HuH-7 (cell line): ENCODE measurements at places on chromosomes 16 and 17.

GRCh38 chr16:9481747-9482730, 390.6 kb downstream of the HAPSTR1 start:
- no peak for DNase-seq

GRCh38 chr17:5883775-5884665, 186.2 kb upstream of the WSCD1 start:
- DNase-seq: no peak

DNA sequence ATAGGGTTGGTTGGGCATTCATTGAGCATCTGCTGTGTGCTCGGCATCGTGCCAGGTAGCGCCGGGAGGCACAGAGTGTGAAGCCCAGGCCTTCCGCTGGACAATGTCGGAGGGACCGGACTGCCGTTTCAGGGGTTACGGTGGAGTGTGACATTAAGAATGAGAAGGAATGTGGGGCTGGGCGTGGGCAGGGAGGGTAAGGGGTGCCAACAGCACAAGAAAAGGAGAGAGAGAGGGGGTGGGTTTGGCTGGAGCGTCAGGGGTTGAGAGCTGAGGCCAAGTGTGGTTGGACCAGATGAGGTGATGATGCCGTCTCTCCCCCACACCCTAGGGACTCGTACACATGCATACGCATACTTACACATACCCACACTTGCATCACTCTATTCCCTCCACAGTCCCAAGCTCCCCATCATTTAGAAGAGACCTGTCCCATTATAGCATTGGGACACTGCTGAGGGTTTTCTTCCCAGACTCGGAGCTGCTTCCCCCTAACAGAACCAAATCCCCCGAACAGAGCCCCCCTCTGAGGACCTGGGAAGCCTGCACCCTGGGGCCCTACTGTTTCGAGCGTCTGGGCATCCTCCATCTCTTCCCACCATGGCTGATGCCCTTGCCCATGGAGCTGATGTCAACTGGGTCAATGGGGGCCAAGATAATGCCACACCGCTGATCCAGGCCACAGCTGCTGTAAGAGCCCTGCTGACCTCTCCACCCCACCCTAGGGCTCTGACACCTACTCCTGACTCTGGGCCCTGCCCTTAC, 3.3 kb upstream of the KCTD11 start:
- no peak for DNase-seq

GRCh38 chr16:23900480-23901177, 64.8 kb downstream of the PRKCB start:
- no peak for DNase-seq

GRCh38 chr16:31486045-31486444, 3.1 kb downstream of the SLC5A2 start:
- DNase-seq: no peak

- DNase-seq: no peak
Measured at GRCh38 chr16:86410081-86410480, 100.2 kb upstream of the FOXF1 start.

- DNase-seq: no peak
Measured at GRCh38 chr17:58873926-58874325, 118.3 kb downstream of the PPM1E start.

GRCh38 chr17:32910769-32911168, 17.2 kb upstream of the TMEM98 start:
- DNase-seq: no peak

- DNase-seq: no peak
Measured at GRCh38 chr17:3892095-3892998, 506 bp downstream of the CAMKK1 start.

DNA sequence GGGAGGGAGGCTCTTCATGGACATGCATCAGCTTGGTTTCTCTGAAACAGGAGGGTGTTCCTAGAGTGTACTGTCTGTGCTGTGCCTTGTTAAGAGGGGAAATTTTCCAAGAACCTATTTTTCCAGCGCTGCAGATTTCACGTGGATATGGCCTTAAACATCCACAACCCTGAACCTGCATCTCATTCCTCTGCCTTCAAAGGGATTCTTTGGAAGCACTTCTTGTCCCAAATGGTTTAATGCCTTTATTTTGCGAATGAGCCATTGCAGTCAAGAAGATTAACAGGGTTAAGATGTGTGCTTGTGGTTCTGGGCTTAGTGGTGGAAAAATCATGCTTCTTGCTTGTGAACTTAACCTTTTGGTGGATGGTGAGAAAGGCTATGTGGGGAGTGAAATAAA, 161.2 kb downstream of the XYLT1 start:
- DNase-seq: no peak

DNA sequence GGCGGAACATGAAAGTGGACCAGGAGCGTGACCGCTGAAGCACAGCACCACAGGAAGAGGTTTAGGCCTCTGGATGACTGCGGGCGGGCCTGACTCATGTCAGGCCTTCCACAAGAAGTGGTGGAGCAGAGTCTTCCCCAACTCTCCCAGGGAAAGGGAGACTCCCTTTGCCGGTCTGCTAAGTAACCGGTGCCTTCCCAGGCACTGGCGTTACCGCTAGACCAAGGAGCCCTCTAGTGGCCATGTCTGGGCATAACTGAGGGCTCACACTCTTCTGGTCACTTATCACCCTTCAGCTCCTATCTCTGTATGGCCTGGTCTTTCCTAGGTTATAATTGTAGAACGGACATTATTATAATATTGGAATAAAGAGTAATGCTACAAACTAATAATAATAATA, 1931.9 kb downstream of the TP53TG3F start:
- DNase-seq: no peak

GRCh38 chr17:57544401-57544800, 200.7 kb downstream of the CCDC182 start:
- no peak for DNase-seq

DNA sequence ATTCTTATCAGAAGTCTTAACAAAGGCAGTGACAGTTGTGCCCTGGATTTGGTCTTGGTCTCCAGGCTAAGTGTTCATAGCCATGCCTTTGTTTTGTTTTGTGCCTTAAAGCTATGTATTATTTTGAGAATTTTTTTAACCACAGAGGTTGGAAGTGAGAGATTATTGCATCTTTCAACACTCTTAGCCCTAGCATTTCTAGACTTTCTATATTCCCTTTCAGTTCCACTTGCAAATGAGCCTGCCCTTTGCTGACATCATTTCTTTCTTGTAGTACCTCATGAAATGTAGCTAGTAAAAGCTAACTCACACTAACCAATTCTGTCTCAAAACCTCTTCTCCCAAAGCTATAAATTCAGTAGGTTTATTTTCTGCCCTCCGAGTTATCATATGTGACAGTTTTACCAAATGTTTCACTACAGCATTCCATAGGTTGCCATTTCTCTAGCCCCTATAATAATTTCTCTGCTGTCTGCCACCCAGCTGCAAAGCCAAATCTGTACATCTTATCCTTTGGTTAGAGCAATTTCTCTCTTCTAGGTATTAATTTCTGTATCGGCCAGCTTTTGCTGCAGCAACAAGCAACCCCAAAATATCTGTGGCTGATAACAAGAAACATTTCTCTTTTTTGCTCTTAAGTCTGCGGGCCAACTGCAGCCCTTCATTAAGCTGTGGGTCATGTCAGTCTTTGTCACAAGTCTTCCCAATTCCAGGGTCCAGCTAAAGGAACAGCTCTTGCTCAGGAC, 14.2 kb upstream of the CCL1 start:
- DNase-seq: no peak

DNA sequence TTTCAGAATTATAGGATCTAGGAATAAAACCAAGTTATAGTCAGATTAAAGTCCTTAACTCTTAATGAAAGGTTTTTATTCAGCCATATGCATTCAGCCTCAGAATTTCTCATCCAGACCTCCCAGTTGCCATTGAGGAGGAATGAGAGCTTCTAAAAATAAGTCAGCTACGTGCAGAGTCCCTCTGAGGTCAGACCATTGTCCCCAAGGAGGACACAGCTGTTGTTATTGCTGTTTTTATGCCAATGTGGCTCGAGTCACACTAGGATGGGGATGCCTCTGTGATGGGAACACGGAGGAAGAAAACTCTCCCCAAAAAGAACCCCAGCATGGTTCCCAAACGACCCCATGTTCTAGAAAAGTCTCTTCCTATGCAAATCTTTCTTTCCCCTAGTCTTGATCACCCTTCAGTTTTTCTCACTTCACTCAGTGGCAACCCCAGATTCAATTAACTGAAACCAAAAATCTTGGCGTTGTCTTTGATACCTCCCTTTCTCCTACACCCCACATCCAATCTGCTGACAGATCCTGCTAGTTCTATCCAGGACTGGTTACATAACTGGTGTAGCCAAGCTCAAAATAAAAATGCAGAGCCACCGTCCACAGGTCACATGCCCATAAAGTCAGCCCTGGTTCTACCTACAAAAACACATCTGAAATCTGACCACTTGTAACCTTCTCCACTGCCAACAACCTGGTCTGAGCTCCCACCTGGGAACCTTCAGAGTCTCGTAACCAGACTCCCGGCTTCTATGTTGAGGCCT, 138.2 kb upstream of the ERCC4 start:
- no peak for DNase-seq

GRCh38 chr16:80040814-80041213, 440.3 kb upstream of the MAF start:
- DNase-seq: no peak

DNA sequence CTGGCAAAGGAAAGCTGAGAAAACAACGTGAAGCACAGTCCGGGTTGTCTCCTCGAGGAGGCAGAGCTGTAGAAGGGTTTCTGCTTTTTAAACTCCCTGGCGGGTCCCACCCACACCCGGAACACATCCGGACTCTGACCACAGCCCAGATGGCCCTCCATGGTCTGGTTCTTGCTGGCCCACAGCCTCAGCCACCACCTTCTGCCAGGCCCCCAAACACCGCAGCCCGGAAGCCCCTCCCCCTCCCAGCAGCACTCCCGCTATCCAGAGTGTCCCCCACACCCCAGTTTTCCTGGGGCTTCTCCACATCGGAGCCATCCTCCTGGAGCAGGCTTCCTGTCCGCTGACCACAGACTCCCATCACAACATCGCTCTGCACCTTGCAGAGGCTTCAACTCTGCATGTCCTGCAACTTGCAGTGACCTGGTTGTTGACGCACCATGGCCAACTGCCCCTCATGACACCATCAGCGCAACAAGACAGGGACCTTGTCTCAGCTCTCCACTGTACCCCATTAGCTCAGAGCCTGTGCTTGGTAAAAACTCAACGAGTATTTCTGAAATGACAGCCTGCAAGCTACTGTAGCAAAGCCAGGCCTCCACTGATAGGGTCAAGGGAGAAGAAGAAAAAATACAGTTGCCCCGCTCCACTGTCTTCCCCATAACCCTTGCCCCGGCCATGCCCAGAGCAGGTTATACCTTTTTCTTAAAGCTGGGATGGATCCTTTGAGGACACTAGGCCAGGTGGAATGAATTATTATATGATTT, 129.8 kb downstream of the C16orf78 start:
- DNase-seq: no peak

- no peak for DNase-seq
Measured at GRCh38 chr17:31391496-31391949, at the start of gene RAB11FIP4. TSS of gene RAB11FIP4 (plus strand) at chr17:31391675. CDS start at chr17:31391853, 178 bp downstream.

DNA sequence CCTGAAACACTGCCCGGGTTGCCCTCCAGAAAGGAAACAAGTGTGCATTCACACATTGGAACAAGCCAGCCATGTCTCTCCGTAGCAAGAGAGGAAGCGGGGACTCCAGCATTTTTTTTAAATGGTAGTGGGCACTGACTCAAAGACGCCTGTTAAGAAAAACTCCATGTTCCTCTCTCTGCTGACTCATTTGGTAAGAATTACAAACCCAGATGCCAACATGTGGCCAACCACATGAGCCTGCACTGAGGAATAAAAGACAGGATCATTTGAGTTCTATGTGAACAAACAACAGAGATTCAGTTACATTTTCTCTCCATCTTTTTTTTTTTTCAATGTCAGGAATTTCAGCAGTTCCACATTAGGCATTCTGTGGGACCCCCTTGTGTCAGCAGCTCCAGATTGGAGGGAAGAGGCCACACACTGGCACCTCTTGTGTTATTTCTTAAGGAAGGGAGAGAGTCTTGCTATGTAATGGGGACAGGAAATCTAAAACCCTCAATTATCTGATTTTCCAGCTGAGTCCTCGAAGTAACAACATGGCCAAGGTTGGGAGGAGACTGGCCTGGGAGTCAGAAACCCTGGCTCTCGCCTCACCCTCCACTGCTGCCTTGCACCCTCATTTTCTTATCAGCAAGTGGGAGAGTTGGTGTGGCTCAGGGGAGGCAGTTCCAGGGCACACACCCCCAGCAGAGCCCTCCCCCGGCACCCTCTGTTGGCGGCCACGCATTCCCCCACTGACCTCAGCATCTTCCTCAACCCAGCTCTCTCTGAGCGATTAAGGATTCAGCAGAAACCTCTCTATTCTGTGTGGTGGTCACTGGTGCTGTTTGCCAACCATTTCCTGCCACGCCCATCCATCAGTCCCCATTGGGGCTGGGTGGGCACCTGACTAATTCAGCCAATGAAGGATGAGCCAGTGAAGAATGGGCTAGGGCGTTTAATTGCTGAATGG, 173.0 kb downstream of the FOXL1 start:
- DNase-seq: no peak

- no peak for DNase-seq
Measured at GRCh38 chr16:35449663-35450062, 1990.3 kb downstream of the TP53TG3F start.

- DNase-seq: no peak
Measured at GRCh38 chr16:58018803-58019202, 6.8 kb upstream of the MMP15 start.

DNA sequence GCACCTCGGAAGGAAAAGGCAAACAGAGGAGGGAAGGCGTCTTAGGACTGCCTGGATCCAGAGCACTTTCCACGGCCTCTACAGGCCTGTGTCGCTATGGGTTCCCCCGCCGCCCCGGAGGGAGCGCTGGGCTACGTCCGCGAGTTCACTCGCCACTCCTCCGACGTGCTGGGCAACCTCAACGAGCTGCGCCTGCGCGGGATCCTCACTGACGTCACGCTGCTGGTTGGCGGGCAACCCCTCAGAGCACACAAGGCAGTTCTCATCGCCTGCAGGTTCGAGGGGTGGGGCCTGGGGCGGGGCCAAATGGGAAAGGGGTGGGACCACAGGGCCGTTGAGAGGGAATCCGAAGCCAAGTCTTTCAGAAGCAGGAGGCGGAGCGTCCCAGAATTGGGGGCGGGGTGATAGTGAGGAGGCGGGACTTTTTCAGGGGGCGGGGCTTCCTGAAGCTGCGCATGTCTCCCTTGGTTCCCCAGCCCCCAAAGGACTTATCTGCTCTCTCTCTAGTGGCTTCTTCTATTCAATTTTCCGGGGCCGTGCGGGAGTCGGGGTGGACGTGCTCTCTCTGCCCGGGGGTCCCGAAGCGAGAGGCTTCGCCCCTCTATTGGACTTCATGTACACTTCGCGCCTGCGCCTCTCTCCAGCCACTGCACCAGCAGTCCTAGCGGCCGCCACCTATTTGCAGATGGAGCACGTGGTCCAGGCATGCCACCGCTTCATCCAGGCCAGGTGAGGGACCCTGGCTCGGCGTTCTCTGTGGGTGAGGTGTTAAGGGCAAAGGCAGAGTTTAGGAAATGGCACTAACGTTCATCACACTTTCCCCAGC, 939 bp downstream of the BCL6B start:
- no peak for DNase-seq

- no peak for DNase-seq
Measured at GRCh38 chr16:73220836-73221235, 172.9 kb upstream of the ZFHX3 start.

GRCh38 chr17:44865931-44866330, 18.2 kb downstream of the HIGD1B start:
- no peak for DNase-seq
